Heart right ventricle (tissue), 16 donors: ENCODE measurements at places on chromosomes 6 and 20. TPM values are rescaled to one million over a fixed set of nuclear protein-coding genes. Genes with fewer than 3 reads are reported as not detected.

FNDC1 gene
- 0.87 TPM for total RNA-seq

DNA sequence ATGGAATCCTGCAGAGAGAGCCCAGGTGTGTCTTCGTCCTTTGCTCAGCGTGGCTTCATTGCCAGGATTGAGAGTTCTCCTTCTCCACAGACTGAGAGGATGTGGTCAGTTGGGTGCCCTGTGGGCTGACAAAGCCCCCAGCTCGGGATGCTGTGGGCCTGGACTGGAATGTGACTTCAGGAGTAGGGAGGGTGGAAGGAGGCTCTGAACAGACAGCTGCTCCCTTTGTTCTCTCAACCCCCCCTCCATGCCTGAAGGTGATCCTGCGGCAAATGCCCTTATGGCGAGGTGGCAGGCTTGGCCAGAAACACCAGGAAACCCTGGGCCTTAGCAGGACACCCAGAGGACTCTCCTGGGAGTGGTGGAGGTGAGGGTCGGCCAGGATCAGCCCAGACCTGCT, 1.8 kb upstream of the CST5 start:
- H3K4me1 ChIP-seq, result no peaks in the 10 kb centered on the region
- no peak overlapping the region for H3K27ac ChIP-seq
- no peak for DNase-seq
- H3K27me3 ChIP-seq, result peaks cover 11% of the 10 kb centered on the region
- no peak overlapping the region for H3K4me3 ChIP-seq

SAMD10 gene
- total RNA-seq, result 4.0 TPM

DNA sequence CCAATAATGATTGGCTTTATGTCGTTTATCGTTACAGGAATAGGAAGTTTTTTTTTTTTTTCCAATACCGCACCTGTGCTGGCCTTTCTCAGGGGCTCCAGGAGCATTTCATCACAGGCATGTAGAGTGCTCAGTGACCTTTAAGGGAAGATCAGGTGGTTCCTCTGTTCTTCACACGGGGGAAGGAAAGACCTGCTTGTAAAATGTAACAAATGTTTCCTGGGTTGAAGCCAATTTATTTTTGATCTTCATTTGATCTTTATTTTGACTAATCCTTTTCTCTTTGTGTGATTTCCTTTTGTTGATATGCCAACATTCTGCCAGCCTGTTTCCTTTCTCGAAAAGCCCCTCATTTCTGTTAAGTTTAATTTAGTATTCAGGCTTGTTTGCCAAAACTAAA, 61.9 kb upstream of the HBS1L start:
- H3K27ac ChIP-seq, result no peak overlapping the region
- DNase-seq, result no peak
- H3K4me3 ChIP-seq, result no peak overlapping the region
- no peaks in the 10 kb centered on the region for H3K4me1 ChIP-seq
- no peaks in the 10 kb centered on the region for H3K36me3 ChIP-seq

DNA sequence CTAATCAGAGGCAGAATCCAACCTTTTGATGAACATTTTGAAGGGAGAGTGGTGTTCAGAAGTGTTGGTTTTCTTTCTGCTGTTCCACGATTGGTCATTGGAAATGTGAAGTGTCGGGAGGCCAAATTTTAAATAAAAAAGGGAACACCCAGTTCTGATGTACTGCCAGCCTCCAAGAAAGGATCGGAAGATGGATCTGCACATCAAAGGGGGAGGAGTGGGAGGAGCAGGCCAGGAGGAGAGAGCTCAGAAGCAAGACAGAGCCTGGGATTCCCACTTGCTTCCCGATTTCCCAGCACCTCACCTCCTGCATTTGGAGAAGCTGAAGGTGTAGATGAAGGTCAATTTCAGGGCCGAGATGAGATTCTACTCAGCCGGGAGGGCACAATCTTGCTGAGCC, 55.9 kb upstream of the NAA20 start:
- H3K36me3 ChIP-seq, result peaks cover 61% of the 10 kb centered on the region
- no peak for DNase-seq
- no peaks in the 10 kb centered on the region for H3K27me3 ChIP-seq

PFDN4 gene
- total RNA-seq, result 33.4 TPM

CD109 gene
- 12.0 TPM for total RNA-seq

DNA sequence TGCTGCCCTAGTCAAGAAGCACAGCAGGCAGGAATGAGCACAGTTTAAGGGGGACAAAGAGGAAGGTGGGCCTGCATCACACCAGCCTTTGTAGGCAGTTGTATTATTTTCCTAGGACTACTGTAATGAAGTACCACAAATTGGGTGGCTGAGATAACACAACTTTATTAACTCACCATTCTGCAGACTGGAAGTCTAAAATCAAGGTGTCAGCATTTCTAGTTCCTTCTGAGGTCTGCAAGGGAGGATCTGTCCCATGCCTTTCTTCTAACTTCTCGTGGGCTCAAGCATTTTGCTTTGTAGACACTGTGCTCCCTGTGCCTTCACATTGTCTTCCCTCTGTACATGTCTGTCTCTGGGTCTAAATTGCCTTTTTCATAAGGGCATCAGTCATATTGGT, 488.5 kb upstream of the JARID2 start:
- no peaks in the 10 kb centered on the region for H3K4me1 ChIP-seq
- H3K4me3 ChIP-seq, result no peak overlapping the region
- H3K36me3 ChIP-seq, result no peaks in the 10 kb centered on the region

DNA sequence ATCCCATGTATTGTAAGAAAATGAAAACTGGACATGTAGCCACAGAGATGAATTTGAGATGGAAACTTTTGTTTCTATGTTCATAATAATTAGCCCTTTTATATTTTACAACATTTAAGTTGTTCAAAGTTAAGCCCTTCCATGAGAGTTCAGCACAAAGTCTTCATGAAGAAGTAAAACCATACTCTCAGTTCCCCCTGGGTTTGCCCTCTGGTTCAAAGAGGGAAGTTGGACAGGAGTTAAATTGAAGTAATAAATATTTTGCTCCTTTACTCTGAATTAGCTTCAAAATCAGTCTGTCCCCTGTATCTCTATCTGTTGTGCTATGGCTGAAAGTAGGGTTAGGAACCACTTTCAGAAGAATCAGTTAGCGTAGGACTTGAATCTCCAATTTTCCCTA, 31.1 kb downstream of the PHACTR2 start:
- H3K36me3 ChIP-seq, result no peaks in the 10 kb centered on the region
- no peak for DNase-seq
- no peak overlapping the region for H3K27ac ChIP-seq
- H3K4me1 ChIP-seq, result no peaks in the 10 kb centered on the region
- H3K27me3 ChIP-seq, result no peaks in the 10 kb centered on the region

TFAP2A gene
- 0.21 TPM for total RNA-seq

GRCh38 chr20:62539198-62540045, 63.6 kb upstream of the GATA5 start:
- peaks cover 12% of the 10 kb centered on the region for H3K4me1 ChIP-seq
- no peaks in the 10 kb centered on the region for H3K27me3 ChIP-seq
- no peaks in the 10 kb centered on the region for H3K36me3 ChIP-seq
- peak overlapping the region; percentile 73 for H3K27ac ChIP-seq
